Activated naive CD8-positive, alpha-beta T cell treated with anti-CD3 and anti-CD28 coated beads, Interleukin-2, amount 10 ng/mL, durations not matched to agents 7 days and 5 days (primary cell): ENCODE measurements at places on chromosomes 12 and 14.

DNA sequence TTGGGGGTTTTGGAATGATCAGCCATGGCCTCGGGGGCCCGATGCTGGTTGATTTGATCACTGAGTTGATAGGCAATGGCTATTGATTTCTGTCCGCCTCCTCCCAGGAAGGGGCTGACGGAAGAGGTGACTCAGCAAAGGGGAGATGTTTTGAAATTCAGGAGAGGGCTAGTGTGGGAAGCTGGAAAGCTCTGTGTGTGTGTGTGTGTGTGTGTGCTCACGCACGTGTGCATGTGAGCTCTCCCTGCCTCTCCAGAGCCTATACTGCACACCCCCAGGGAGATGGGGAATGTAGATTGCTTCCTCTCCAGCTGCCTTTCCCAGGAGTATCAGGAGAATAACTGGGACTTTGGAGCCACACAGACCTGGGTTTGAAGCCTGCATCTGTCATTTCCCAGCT, 184.9 kb upstream of the MYL2 start:
- DNase-seq = no peak

- peak; percentile 70 for DNase-seq
Measured at GRCh38 chr14:102088012-102088792, 1.4 kb upstream of the HSP90AA1 start.

DNA sequence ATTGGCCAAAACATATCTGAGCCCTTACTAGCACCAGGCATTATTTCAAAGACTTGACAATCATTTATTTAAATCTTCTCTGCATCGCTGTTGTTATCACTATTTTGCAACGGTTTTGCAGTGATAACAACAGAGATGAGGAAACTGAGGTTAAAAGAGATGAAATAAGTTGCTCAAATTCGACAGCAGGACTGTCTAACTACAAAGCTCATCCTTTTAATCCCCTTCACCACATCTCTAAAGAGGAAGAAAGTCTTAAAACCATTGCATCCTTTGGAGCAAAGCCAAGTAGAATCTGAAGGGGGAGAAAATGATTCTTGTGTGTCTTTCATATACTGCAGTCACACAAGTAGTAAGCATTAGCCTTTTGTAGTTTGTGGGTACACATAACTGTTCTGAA, 14.8 kb upstream of the ETNK1 start:
- DNase-seq = no peak

GRCh38 chr12:42260518-42260917, 22.5 kb upstream of the YAF2 start:
- no peak for DNase-seq

GRCh38 chr12:50923361-50924130, 28.8 kb upstream of the HIGD1C start:
- DNase-seq = no peak

DNA sequence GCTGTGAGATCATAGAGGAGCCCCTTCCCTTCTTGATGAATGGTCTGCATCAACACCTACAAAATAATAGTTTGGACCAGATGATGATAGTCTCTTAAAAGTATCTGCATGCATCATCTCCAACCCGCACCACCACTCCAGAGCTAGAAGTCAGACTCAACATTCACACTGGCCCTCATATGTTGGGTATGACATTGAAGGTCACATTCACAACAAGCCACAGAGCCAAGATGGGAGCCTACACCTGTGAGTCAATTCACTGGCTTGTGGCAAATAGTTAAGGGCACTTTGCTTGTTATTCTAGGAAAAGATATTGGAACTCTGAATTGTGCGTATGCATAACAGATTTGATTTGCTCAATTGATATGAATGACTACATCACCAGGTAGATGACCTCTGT, 1197.9 kb downstream of the VRK1 start:
- DNase-seq = no peak

- no peak for DNase-seq
Measured at GRCh38 chr14:23447361-23448350, 12.2 kb upstream of the MYH7 start.

GRCh38 chr12:97545804-97546203, 83.2 kb downstream of the RMST start:
- no peak for DNase-seq

GRCh38 chr12:110503432-110503831, 1.3 kb downstream of the RAD9B start:
- no peak for DNase-seq
